Hematopoietic multipotent progenitor cell treated with erythropoietin and hydrocortisone succinate and interleukin-3 and kit ligand, for 8 days (in vitro differentiated cells): ENCODE measurements at places on chromosomes 3 and 15.
A peak's percentile ranks its signal among the peaks of the same experiment; 100 is the strongest.

DNA sequence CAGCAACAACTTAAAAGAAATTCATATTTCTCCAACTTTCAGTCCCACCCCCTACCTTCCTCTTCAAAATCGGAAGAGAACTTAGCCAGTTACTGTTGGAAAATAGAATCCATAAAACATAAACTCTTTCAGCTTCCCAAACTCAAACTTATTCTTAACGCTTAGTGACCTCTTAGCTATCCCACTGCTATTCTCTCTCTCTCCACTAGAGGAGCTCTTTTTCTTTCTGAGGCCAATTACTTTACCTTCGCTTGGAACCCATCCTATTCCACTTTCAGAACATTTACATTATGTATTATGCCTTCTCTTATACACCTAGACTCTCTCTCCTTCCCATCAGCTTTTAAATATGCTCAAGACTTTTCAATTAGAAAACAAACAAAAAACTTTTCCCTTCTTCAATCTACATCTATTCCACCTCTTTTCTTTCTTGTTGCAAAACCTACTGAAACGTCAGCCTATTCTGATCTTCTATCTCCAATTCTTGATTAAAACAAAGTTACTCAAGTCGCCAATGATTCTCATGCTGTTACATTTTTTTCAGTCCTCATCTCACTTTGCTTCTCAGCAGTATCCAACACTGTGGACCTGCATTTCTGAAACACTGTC, 13.4 kb upstream of the GHSR start:
- peak; percentile 57 for DNase-seq

DNA sequence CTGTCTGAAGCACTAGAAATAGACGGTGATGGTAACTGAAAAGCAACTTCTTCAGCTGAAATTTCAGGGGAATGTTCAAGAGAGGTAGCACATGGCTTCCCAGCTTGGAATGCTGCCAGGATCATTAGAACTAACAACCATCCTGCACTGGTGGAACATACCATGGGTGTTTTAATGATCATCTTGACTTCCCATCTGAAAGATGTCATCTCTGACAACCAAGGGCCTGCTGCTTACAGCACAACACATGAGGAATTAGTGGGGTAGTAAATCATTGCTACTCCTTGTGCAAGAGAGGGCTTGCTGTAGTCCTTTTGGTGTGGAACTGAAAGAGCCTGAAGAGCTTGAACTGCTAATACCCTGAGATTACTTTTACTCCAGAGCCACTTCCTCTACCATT, 853.7 kb downstream of the MCTP2 start:
- DNase-seq: no peak

DNA sequence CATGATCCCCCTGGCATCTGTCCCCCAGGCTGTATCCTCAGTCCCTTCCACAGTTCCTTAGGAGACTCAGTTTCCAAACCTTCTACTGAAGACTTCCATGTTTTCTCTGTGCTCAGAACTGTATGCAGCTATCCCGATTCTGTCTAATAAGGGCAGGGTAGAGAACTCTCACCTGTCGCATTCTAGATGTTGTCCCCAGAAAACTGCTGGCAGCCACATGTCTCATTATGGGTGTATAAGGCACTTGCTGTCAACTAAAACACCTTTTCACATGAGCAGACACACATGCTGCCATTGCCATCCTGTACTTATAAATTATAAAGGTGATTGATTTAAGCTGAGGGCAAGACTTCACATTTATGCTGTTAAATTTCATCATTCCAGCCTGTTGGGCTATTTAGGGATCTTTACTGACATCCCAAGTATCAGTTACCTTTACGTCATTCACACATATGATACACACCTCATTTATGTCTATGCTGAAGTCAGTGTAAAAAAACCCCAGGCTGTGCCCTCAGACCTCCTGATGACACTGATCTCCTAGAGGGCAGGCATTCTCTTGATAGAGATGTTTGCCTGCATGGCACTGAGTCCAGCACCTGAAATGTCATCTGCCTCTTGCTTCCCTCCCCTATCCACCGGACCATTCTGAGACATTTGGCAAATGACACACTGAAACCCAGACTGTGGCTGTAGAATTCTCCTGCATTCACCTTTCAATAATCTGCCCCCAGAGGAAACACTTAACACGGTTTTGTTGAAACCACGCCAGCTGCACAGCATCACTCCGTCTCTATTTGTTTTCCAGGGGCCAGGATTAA, 35.8 kb downstream of the BTD start:
- no peak for DNase-seq

GRCh38 chr15:23035964-23036566, 3.3 kb downstream of the TUBGCP5 start:
- peak; percentile 76 for DNase-seq

DNA sequence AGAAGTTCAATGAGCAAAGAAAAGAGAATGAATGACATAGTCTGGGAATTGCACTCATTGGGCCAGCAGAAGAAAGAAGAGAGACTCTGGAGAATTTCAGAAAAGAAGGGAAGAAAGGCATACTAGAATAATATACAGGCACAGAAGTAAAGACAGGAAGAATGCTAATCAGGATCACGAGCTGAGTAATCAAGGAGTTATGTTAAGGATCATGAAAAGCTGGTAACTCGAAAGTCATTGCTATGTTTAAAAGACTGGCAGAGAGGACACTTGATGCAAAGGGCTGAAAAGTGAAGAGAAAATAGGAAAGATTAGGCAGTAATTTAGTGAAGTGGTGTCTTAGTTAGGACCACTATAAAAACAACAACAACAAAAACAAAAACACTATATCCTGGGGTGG, 284.1 kb downstream of the ZBBX start:
- DNase-seq: no peak
